AG04450 (cell line): ENCODE measurements at places on chromosomes 3 and 15.

GRCh38 chr3:120428924-120429323 is 21.9 kb downstream of the FSTL1 start:
- no peak for DNase-seq

GRCh38 chr15:45186771-45187577 is 792 bp downstream of the SHF start:
- DNase-seq: no peak

GRCh38 chr3:62238431-62238830 is 134.9 kb downstream of the FEZF2 start:
- DNase-seq: no peak

DNA sequence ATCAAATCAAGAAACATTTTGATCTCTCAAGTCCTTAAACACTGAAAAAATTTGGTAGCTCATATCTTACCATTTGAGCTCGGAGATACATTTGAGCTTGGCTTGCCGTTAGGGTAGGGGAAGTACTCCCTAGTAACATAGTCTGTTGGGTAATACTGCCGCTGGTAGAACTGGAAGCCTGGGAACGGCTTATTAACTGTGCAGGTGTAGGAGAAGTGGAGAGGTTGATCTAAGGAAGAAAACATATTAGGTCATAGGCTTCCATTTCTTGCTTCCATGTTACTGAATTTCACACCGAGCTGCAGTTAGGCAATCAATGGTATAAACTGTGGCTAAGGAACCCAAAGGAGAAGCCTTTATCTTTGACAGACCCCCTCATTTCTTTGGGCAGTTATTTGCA is 32.5 kb downstream of the PHC3 start:
- no peak for DNase-seq

- no peak for DNase-seq
Measured at GRCh38 chr3:16377847-16378302, 112.9 kb downstream of the OXNAD1 start.

DNA sequence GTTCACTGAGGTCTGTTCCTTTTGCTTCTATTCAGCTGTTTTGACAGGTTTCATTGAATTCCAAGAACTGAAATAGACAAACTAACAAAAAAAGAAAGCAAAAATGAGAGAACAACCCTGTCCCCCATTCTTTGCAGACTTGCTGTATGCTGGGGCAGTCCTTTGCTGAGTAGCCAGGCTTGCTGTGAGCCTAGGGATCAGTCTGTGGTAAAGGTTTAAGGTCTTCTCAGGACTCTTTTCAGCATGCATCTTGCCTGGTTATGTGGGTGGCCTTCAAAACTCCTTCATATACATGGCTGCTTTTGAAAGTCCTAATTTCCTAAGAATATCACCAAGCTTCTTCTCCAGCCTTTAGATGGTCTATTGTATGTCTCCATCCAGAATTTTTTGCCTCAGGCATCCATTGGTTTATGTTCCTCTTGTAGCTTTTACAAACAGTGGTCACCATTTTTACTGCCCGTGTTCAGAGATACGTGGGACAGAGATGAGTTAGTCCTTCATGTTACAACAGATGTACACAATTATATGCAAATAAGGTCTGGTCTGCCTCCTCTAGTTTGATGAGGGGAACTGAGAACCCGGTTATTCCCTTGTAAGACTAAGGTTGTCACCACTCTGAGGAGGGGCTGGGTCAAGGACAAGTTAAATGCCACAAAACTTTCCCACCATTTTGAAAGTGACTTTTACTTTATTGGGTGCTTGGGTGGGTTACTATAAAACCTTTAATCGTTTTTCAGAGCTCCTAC is 41.4 kb downstream of the SACM1L start:
- DNase-seq: no peak

DNA sequence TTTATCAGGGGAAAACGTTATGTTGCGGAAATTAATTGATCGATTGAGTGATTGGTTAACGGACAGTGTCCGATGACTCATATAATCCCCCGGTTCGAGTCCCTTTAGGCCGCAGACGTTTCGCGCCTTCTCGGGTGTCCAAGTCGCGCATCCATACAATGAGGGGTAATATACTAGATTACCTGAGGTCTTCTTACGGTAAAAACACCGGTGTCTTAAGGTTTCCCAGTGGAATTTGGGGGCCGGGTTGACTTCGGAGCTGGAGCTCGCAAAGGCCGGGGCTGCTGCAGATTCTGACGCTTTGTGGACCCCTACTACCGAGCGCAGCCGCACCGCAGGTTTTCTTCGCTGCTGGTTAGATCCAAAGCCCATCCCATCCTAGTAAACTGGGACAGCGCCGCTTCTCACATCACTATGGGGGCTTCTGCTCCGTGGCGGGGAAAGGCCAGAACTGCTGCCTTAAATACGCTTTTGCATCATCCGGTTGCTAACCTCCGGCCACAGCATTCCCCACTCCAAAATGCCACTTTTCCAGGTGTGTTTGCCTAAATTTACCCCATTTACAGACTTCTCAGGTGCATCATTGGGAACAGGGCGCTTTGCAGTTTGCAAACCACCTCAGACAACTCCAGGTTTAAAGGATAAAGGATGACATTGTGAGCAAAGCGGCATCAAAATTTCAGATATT is 858 bp upstream of the SACM1L start:
- no peak for DNase-seq

- DNase-seq: no peak
Measured at GRCh38 chr3:42686832-42687650, 1.7 kb downstream of the KLHL40 start.

DNA sequence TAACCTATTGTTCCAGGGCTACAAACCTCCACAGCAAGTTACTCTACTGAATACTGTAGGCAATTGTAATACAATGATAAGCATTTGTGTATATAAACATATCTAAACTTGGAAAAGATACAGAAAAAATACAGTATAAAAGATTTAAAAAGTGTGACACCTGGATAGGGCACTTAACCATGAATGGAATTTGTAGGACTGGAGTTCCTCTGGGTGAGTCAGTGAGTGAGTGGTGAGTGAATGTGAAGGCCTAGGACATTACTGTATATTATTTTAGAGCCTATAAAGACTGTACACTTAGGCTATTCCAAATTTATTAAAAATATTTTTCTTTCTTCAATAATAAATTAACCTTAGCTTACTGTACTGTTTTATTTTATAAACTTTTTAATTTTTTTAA is 38.4 kb upstream of the SLC25A36 start:
- no peak for DNase-seq

DNA sequence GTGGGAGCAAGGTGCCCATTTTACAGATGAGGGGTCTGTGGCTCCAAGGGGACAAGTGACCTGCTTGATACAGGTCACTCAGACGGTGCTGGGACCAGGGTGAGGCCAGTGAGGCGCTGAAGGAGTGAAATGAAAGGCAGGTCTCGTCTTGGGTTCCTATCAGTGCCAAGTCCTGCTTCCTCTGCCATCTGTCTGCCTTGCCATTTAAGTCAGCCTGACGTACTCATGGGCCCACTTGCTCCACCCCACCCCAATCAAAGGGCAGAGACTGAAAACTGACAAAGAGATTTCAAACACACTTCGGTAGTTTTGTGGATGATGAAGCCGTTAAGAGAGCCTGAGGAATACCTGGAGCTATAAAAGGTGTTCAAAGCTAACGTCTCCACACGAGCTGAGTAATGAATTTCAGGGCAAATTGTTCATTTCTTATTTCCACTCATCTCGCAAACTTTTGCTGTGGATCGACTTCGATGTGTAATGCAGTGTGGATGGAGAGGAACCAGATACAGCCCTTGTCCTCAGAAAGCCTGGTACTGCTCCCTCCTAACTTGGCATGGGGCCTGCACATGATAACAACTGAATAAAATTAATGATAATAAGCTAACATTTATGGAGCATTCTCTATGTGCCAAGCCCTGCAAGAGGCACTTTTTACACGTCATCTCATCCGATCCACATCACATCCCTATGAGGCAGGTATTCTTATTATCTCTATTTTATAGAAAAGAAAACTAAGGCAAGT is 36.6 kb downstream of the ATP2B2 start:
- no peak for DNase-seq

- no peak for DNase-seq
Measured at GRCh38 chr3:120741320-120741719, 996 bp downstream of the RABL3 start.

DNA sequence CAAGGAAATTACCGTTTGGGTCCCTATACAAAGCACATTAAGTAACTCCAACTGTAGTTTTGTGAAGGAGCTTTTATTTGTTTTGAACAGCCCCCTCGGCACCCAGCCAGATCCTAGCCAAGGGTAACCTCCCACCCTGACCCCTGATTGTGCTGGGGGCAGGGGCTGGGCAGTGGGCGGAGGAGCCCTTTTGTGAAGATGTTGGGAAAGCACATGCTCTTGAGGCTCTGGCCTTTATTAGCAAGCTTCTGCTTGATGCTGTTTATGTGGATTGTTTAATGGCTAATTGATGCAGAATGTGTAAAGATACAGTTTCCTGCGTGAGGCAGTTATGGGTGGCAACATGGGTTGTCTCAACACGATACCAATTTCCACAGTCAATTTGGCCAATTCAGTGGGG is 136.5 kb downstream of the MAP2K5 start:
- DNase-seq: no peak

GRCh38 chr3:38227989-38228388 is 37.6 kb upstream of the SLC22A13 start:
- DNase-seq: no peak

- no peak for DNase-seq
Measured at GRCh38 chr15:82648257-82649103, 1.3 kb upstream of the CPEB1 start.

- DNase-seq: peak; percentile 27
Measured at GRCh38 chr15:51227940-51228732, 110.3 kb downstream of the CYP19A1 start.

GRCh38 chr3:154540950-154541604 is 111.1 kb upstream of the GPR149 start:
- no peak for DNase-seq

- no peak for DNase-seq
Measured at GRCh38 chr3:48989126-48989795, 780 bp upstream of the P4HTM start.

DNA sequence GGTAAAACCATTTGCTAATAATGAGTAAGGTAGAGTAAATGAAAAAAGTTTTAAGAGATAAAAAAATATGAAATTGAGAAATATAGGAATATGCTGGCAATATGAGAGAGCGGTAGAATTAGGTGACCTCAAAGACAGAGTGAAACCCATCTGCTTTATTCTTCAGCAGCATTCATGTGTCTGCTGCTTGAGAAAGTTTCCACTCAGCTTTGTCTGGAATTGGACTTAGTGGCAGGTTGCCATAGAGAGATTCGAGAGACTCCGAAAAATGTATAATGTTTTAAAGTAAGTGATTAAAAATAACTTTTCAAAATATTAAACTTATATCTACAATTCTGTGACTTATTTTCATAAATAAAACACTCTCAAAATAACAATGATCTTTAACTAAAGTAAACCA is 5.0 kb downstream of the SUCNR1 start:
- DNase-seq: no peak

DNA sequence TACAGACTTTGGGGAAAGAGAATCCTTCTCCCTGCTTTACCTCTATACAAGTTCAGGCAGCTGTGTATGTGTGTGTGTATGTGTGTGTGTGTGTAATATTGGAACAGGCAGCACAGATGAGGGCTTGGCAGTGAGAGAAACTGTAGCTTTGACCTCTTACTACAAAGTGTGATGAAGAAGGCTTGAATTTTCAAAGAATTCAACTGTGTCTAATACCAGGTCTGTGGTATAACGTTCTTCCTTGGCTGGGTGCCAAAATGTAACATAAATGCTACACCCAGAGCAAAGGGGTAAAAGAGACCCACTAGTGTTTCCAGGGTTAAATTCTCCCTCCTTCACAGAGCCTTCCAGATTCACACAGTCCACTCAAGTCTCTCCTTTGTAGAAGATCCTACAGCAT is 51.1 kb downstream of the CHST2 start:
- no peak for DNase-seq

- DNase-seq: no peak
Measured at GRCh38 chr3:158085358-158085757, 20.9 kb downstream of the SHOX2 start.

DNA sequence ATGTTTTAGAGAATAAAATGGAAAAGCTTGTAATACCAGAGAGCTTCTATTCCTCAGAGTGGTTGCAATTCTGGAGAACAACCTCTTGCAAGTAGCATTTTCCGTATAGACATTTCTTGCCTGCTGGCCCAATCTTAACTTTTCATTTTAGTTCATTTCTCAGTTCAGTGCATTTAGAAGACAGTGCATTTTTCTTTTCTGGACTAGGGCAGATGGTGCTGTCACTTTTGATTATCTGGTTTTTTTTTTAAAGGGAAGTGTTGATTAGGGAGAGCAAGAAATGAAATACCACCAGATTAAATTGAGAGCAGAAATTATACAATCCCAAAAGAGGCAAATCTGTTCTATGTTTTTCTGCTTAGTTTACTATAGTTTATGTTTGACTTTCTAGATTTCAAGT is 172.7 kb downstream of the GHSR start:
- no peak for DNase-seq

DNA sequence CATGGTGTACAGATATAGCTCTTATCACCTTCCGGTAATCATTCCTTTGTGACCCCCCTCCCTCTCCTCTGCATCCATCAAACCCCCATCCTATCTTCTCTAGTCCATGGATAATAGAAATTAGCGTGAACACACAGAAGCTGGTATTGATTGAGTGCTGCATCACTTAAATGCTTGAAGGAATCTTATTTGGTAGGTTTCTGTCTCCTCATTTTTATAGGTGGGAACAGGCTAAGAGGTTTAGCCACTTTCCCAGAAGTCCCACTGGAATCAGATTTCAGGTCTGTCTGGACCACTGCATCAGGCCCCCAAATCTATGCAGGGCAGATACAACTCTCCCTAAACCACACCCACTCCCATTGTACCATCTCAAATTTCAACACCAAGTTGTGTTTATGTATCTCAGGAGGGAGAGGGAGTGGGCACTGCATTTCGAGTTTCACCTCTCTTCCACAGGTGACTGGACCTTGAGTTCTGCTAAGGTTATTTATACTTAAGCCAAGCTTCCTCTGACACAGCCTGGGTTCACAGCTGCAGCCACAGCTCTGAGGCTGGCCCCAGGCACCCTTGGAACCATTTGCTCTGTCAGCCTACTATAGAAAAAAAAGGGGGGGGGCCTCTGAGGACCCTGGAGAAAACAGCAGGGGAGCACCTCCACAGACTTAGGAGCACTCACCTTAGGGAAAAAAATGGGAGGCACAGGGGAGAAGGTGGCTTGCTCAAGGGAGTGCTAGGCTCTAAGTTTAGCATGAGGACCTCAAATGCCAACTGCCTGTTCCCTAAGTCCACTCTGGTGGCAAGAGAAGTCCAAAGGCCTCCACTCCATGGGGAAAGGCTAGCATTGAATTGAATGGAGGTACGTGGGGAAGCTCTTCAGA is 2.1 kb upstream of the NMB start:
- DNase-seq: no peak
